HTR-8/SVneo (cell line): ENCODE measurements at places on chromosomes 6 and 20.

- no peak for DNase-seq
Measured at GRCh38 chr20:57262301-57262700, 4.1 kb downstream of the BMP7 start.

DNA sequence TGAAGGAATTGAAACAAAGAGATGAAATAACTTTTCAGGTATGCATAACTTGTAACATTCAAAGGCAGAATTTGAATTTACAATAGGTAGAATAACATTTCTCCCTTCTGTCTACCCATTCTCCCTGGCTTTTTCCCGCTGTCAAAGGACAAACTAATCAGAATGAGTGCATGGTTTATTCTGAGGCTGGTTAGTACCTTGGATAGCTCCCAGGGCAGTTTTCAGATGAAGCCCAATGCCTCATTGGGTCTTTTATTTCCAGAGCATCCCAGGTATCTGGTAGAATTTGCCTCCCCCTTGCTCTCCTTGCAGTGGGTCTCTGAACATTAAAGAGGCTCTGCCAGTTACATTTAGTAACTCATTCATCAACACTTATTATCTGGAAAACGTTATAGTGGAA lies 665.5 kb downstream of the BCKDHB start:
- DNase-seq, result no peak

DNA sequence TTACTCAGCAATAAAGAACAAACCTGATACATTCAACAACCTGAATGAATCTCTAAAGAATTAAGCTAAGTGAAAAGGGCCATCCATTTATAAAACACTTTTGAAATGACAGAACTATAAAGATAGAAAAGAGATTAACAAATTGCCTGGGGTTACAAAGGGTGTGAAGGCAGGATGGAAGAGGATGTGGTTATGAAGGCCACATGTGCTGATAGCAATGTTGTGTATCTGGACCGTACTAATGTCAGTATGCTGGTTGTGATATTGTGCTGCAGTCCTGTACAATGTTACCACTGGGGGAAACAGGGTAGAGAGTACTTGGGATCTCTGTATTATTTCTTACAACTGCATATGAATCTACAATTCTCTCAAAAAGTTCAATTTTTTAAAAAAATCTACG lies 36.4 kb downstream of the ELOVL5 start:
- DNase-seq, result no peak

- DNase-seq, result no peak
Measured at GRCh38 chr6:147131532-147132128, 72.6 kb upstream of the STXBP5 start.

DNA sequence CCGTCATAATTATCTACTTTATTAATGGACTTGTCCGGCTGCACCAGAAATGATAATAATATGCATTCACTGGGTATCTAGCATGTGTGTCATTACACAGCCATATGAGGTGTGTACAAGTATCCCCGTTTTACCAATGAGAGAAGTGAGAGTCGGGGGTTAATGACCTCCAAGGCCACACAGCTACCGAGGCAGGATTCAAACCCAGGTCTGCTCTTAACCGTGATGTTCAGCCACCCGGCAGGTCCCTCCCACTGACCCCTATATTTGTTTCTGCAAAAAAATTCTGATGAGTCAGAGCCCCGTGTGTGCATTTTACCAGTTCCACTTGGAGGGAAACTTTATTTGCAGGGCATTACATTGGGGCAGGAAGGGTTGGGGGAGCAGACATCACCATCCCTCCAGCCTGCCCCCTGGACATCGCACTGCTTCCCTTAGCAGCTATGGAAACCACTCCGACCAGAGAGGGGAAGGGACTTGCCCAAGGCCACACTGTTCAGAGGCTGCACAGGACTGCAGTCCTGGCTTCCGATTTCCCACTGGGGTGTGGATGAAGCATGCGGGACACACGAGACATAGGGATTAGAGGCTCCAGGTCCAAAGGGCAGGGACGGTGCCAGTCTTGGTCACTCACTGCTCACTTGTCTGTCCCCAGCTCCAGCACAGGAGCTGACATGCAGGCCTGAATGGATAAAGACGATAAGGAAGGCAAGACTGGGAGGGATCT lies 10.1 kb upstream of the SRC start:
- DNase-seq, result no peak

GRCh38 chr6:113805173-113805790 lies 51.9 kb upstream of the MARCKS start:
- DNase-seq, result no peak

DNA sequence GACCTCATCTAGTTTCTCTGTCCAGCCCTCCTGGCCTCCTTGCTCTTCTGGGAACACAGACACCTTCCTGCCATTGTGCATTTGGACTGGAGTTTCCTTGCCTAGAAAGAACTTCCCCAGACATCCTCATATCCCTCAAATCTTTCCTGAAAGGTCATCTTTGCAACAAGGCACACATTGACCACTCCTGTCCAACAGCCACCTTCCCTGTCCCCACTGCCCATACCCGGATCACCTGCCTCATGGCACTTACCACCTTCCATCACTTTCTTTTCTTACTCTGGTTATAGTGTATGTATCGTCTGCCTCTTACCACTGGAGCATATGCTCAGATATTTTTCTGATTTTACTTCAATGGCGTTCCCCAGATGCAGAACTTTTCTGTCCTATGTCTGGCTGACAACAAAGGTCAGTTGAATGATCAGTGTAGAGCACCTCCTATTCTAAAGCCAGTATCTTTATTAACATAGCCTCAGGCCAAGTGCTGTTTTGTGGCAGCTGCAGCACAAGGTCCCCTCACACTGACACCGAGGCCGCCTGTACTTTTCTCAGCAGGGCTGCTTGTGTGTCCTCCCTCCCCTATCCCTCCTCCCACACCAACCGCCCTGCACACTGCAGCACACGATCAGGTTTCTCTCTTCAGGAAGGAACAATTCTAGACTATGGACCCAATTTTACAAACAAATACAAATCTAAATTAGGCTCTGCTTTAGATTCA lies 4.1 kb downstream of the HLA-C start:
- no peak for DNase-seq

- no peak for DNase-seq
Measured at GRCh38 chr6:20166210-20166609, 46.1 kb downstream of the MBOAT1 start.

DNA sequence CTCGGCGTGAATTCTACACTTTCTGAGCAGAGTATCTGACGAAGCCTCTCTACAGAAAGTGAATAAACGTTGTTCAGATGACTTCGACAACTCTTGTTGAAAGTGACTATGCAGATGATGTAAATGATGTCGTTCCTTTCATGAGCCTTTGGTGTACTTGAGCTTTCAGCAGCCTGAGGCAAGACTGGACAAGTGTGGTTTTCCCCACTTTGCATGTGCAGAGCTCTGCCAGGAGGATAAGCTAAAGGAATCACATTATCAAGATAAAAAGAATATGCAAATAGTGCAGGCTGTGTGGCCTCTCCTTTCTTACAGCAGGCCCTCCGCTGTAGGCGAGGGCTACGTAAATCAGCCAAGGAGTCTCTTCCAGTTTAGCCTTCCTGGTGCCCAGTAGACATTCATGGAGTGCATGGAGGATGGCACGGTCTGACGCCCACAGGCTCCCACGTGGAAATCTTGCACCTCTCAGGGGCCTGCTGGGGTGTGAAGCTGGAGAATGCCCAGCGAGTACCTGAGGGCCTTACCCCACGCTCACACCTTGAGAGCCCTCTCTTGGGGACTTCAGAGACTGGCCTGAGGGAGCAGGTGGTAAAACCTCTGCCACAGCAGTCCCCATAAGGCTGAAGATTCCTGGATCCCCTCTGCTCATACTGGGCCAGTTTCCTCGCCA lies 54.9 kb downstream of the RPP40 start:
- DNase-seq, result no peak

DNA sequence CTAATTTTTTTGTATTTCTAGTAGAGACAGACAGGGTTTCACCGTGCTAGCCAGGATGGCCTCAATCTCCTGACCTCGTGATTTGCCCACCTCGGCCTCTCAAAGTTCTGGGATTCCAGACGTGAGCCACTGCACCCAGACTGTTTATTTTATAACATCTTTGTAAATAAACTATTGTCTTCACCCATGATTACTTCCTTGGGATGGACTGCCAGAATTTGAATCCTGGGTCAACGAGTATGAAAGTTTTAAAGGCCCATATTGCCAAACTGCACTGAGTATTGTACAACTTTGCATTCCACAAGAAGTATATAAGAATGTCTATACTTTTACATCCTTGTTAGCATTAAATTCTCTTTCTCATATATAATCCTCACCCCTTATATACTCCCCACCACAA lies 38.6 kb downstream of the ZHX3 start:
- DNase-seq, result no peak

- no peak for DNase-seq
Measured at GRCh38 chr20:53208110-53208832, 236.1 kb downstream of the TSHZ2 start.

- DNase-seq, result no peak
Measured at GRCh38 chr20:43987018-43987417, 72.4 kb downstream of the TOX2 start.

- no peak for DNase-seq
Measured at GRCh38 chr20:18929800-18930199, 116.2 kb downstream of the SCP2D1 start.

DNA sequence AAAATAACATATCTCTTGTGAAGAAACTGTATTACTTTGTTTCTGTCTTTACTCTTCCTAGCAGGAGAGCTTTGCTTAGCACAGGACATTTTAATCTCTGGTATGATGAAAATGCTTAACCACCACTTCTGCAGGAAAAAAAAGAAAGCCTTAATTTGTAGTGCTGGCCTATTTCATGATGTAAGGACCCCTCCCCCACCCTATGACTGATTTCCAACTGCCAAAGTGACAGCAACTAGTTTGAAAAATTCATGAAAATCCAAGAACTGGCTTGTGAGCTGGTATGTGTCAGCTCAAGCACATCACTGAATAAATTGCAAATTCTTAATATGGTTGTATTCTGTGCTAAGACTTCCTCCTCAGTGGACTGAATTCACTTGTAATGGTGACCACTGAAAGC lies 125.3 kb downstream of the REV3L start:
- no peak for DNase-seq

DNA sequence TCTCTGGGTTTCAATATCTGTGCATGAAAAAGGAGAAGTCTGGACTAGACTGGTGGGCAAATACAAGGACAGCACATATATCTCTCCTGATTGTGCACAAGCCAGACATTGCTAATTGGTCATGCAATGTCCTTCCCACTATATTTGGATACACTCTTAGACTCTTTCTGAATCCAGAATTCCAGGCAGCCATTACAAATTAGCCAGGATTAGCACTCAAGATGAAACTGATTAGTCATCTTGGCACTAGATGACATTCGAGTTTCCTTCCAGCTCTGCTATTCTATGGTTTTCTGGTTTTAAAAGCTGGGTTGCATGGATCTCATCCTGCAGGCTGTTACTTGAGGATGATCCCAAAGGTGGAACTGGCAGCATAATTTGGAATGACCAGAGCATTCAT lies 73.2 kb downstream of the SCP2D1 start:
- no peak for DNase-seq

DNA sequence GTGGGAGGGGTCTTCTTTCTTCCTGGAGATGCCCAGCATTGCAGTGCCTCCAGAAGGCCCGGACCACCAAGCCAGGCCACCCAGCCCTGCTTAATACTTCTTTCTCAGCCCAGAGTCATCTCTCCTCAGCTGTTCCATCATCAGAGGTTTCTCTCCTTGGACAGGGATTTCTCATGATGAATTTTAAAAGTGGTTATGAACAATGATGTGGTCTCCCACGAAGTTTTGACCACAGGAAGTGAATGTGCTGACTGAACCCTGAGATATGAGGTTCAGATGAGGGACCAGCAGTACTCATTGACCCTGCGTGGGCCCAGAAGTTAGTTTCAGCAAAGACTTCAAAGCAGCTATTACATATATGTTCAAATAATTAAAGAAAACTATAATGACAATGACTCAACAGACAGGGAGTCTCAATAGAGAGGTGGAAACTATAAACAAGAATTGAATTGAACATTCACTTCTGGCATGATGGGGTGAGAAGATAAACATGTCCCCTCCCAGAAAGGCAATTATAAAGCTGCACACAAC lies 114.5 kb upstream of the SLC22A16 start:
- DNase-seq, result no peak

DNA sequence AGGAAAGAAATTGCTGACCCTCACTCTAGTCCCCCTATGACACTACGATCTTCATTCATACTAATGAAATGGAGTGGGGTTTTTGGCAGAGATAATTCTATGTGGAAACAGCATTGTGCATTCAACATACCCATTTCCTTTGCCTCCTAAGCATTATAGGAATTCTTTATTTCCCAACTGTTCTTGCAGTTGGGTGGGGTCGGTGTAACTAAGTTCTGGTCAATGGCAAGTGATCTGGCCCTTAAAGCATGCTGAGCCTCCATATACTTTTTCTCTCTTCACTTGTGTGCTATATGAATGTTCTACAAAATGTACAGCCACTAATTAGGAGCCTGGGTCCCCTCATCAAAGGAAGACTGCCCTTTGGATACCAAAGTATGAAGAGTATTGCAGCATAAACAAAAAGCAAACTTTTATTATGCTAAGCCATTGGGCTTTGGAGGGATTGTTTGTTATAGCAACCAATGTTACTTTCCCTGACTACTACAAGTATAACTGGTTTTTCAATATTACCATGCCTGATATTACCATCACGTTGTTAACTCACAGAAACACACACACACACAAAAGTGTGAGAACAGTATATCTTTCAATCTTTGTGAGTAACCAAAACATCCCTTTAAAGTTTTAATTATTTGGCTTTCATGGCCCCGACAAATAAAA lies 9.0 kb upstream of the ISM1 start:
- no peak for DNase-seq

DNA sequence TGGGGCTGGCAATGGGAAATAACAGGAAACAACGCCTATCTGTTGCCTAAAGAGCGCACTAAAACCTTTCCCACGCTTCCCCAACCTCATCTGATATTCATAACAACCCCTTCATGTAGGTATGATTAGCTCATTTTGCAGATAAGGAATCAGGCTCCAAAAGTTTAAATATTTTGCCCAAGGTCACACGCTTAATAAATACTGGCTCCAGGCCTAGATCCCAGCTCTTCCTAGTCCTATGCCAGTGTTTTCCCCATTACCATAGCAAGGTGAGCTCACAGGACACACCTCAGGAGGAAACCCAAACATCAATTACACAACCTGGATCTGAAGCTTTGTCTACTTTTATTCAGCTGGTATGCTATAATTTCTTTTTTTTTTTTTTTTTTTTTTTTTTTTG lies 19.6 kb downstream of the MBOAT1 start:
- DNase-seq, result no peak

GRCh38 chr20:35886537-35886936 lies 67.8 kb downstream of the SCAND1 start:
- no peak for DNase-seq

DNA sequence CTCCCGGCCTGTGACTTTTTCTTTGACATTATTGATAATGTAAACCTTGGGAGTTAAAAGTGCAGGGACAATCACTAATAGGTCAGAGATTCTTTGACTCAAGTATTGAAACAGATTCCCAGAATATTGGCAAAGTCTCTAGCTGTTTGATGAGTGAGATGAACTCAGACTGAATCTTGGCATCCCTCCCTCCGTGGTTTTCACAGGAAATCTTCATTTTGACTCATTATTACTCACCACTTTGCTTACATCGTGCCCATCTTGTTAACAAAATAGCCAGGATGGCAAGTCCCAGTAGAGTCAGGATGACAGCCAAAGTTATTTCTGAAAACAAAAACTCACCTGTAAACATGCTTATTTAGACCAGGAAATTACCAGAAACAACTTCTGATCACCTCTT lies 2.0 kb downstream of the TSBP1 start:
- DNase-seq, result peak; percentile 41

- no peak for DNase-seq
Measured at GRCh38 chr6:152173321-152173720, 365.8 kb downstream of the ESR1 start.
